ENCODE measurements at places on chromosomes 11 and 22.
A peak's percentile ranks its signal among the peaks of the same experiment; 100 is the strongest.

GRCh38 chr11:62499944-62500649, 46.5 kb downstream of the AHNAK start:
- DNase-seq, result no peak

DNA sequence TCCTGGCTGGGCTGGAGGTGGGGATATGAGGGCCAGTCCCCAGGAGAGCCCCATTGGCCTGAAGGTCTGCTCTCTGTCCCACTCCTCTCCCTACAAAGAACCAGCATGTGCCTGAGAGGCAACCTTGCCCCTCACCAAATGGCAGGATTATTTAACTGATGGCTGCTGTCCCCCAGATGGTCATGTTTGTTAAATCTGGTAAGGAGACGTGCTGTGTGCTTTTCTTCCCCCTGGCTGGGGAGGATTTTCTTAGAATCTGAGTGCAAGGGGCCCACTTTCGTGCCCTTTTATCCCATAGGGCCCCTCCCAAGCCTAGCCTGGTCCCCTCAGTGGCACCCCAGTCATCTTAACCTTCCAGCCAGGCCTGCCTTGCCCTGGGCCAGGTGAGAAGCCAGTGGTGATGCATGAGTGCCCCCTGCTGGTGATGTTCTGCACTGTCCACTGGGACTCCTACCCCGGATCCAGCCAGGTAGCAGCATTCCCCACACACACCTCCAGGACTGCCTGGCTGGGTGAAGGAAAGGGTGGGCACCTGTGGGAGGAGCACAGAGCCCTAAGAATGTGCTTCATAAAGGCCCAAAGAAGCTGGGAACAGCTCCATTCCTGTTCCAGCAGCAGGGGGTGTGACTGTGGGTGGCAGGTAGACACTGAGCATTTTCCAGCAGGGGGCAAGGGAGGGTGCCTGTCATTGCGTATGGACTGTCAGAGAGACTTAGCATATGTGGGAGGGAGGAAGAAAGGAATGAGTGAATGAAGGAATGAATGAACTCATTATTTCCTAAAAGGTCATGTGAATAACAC, 28.9 kb downstream of the MFNG start:
- DNase-seq, result peak; percentile 81

- no peak for DNase-seq
Observed at GRCh38 chr11:111729071-111729830, 36.9 kb downstream of the PPP2R1B start.

DNA sequence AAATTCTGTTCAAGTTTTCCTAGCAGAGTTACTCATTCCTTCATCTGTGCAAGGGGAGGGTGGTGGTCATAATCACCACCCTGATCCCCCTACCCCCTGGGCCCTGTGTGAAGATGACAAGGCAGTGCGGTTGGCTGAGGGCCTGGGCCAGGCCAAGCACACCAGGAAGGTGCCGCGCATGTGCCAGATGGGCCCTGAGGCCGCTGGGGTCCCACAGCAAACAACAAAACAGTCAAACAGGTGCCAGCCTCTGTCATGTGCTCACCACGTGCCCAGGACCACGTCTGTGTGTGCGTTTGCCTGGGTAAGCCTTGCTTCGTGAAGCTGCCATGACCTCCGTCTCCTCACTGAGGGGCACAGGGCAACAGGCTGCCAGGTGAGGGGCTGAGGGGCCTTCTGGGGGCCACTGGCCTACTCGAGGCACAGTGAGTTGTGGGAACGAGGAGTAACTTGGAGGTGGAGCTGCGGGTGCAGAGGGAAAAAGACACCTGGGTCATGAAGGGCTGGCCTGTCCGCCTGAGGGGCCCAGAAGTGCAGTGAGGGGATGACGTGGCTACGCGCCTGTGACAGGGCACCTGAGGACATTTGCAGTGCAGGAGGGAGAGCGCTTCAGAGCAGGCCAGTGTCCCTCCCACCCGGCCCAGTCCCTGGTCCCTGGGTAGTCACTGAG, 25.8 kb downstream of the RSPH14 start:
- DNase-seq, result no peak

- no peak for DNase-seq
Observed at GRCh38 chr11:119078675-119079420, 5.8 kb upstream of the HMBS start.

DNA sequence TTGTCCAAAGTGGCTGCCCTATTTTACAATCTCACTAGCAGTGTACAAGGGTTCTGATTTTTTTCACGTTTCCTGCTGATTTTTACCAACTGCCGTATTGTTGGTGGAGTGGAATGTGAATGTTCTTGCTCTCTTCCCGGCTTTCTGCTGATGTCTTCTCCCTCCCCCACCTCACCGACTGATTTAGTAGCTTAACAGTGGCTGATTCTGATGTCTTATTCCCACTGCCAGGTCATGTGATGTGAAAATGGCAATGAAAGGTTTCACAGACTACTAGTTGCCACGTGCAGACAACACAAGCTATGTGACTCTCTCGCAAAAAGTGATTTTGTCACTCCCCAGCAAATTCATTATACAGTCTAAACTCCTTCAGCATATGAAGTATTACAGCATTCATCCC, 17.3 kb upstream of the NEU3 start:
- no peak for DNase-seq

GRCh38 chr11:3010004-3010403, 17.9 kb upstream of the NAP1L4 start:
- no peak for DNase-seq

DNA sequence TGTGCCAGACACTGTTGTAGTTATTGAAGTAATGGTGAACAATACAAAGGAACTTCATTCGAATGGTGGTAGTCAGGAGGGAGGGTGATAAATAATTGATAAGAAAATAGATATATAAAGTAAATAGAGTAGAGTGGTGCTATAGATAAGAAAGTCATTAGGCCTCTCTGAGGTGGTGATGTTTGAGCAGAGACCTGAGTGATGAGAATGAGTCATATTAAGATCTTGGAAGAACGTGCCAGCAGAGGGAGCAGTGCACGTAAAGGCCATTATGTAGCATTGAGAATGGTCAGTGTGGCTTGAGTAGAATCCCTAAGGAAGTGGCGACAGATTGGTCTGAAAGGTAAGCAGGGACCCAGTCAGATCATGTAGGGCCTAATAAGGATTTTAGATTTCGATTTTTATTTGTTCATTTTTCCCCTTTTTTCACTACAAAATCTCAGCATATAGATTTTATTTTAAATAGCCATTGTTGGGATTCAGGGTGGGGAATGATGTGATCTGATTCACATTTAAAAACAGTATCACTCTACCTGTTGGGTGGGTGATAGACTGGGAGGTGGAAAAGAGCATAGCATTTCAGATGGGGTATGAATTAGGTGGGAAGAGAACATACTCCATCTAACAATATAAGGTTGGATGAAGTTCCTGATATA, 44.7 kb downstream of the CCDC90B start:
- peak; percentile 23 for DNase-seq

DNA sequence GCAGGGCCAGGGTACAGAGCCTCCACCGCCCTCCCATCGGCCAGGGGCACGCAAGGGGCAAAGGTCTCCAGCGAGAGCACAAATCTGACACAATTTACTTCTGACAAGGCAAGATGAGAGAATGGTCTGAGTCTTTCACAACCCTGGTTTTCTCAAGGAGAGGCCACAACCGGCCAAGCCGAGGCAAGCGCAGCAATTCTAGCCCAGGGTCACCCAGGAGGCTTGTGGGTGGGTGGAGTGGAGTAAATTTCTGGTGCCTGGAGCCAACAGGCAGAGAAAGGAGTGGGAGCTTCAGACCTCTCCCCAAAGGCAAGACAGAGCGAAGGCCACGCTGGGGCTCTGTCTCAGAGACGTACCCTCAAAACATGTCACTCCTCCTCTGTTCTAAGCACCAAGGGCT, 9.3 kb downstream of the LARGE2 start:
- DNase-seq, result no peak

GRCh38 chr11:64510759-64511158, 80.3 kb upstream of the SLC22A12 start:
- no peak for DNase-seq

DNA sequence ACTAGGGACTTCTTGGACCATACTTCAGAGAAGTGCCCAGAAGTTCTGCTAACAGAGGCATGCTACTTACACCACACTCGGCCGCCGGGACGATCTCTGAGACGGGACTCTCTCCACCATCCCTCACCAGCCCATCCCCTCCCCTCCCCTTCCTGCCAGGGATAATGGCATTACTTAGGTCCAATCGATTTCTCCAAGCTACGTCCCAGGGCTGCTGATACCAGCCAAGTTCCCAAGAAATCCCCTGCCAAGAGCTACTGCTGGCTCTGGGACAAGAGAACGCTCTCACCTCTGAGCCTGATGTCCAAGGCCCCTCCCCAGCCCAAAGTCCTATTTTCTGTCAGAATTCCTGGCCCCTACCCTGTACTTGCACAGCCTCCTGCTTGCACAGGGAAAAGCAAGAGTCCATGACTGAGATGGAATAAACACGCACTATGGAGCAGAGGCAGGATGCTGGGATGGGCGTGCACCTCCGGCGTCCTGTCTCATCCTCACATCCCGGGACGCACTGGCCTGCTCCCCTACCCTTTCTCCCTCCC, 42.7 kb downstream of the GDPD5 start:
- no peak for DNase-seq

- DNase-seq, result no peak
Observed at GRCh38 chr11:69375316-69376154, 81.6 kb downstream of the MYEOV start.

DNA sequence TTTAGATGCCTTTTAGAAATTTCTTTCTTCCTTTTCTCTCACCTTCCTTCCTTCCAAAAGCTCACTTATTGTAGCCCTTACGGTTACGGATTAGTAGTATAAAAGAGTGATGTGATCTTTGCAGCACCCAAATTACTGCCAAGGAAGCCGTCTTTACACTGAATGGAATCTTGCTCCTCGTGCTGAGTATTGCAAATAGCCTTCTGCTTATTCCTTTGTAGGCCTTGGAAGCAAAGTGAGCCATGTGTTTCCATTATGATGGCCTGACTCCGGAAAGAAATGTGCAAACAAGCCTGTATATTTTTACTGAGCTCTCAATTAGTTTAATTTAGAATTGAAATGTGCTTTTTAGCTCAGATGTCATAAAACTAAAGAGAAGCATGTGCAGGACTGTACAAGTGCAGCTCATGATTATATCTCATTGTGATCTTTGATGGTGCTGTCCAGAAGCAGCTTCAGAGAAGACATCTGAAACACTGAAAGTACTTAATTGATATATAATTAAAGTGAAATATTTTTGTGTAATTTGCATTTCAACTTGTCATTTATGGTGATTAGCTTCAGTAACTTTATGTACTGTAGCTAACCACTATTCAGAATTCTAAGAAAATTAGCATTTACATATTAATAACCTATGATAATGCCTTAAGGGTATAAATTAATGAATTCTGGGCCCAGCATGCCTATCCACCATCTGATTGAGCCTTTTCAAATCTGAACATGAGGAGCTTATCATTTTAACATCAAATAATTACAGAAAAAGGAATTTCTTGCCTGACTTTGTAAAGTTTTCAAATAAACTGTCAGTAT, 129.3 kb downstream of the GRIA4 start:
- no peak for DNase-seq

- no peak for DNase-seq
Observed at GRCh38 chr22:30873661-30874060, 94.9 kb downstream of the MORC2 start.

Data from CD4-positive, alpha-beta T cell treated with Interleukin-2 at 100 ng/mL for 4 hours (primary cell).